ENCODE measurements at places on chromosomes 11 and 22.
A peak's percentile ranks its signal among the peaks of the same experiment; 100 is the strongest.

DNA sequence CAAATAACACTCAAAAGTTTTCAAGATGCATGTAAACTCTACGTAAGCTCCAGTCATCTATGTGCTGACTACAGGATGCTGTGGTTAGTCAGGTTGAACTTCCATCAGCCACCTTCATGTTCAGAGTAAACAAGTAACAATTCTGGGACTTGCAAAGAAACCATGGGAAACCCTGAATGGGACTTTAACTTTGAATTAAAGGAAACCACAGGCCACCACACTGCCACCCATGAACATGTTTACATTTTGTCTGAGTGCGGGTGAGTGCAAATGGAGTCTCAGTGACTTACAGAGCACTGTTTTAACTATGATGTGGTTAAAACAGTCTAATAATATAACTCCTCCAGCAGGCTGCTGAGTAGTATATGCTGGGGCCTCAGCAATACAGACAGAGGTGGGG lies 12.9 kb upstream of the SYTL2 start:
- no peak for DNase-seq

GRCh38 chr11:124954590-124954955 lies 571 bp downstream of the CCDC15 start:
- no peak for DNase-seq

DNA sequence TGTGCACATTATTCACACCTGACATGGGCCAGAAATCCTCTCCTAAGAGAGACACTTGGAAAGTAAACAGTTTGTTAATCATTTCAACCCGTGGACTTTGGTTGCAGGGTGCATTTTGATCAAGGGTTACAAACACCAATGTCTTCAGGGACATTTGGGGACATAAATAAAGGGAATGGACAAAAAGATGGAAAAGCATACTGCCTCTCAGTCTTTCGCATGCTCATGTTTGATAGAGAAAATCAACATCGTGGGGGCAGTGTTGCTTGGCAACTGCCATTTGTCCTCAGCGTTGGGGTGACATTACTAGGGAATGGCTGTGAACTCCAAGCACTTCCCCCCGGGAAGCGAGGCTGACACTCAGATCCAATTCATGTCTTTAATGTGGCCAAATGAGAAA lies 114.7 kb upstream of the OR4B1 start:
- no peak for DNase-seq

GRCh38 chr11:776263-776560 lies 1.1 kb downstream of the GATD1 start:
- no peak for DNase-seq

GRCh38 chr11:113833151-113833550 lies 42.2 kb downstream of the USP28 start:
- DNase-seq = peak; percentile 76

DNA sequence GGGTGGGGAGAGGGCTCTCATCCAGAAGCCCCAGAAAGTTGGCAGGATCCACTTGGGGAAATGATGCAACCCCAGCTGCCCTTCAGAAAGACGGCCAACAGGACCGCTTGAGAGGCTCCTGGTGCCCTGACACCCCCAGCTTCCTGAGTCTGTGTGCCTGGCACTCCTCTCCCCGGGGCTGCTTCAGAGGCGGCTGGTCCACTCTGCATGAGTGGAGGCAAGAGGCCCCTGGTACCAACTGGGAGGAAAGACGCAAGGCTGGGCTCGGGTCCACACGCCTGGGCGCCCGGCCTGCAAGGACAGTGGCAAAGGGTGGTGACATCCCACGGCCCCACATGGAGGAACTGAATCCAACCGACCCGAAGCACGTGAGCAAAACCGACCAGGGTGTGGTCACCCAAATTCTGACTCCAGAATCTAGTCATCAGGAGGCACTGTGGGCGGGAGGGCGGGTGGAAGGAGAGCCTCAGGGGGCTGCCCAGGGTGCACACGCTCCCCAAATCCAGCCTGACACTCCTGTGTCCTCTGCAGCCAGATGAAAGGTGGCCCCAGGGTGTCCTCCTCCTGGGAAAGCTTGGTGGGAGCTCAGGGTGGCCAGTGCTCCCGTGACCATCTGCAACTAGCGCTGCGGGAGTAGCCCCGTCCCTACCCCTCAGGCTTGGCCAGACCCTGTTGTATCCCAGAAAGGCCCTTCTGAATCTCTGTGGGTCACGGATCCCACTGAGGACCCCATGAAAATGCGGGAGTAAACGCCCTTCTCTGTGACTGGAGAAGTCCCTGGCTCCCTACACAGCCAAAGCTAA lies 3.7 kb downstream of the RNH1 start:
- no peak for DNase-seq

DNA sequence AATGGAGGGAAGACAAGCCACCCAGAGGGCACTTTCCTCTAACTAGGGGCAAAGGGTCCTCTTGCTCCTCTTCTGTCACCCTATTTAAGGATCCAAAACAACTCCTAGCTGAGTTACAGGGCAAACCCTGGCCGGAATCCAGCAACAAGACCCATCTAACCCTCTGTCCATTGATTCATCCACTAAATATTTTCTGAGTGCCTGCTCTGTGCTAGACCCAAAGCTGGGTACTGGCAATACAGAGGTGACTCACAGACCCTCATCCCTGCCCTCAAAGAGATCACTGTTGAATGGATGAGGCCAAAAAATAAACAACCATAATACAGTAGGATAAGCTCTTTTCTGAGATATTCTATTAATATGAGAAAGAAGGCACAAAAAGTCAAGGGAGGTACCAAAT lies 4.3 kb upstream of the GALNT18 start:
- DNase-seq = no peak

DNA sequence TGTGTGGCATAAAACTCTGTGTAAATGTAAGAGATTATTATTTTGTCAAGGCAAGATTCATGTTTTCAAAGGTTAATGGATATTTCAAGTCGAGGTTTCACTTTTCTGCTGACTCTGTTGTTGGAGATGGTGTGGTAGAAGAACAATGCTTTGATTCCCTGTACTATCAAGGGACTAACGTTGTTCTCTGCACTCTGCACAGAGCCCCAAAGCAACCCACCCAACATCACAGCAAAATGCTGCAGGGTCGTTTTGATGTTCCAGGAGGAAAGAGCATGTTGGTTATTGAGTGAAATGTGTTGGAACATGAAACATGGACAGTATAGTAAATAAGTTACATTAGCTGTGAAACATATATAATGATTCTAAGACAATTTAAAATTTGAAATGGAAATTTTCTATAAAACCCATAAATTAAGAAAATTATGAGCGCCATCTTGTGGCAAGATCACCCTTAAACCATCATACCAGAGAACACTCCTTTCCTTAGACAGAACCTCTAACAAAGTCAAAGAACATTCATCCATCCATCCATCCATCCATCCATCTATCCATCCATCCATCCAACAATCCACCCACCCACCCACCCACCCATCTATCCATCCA lies 164.4 kb upstream of the ZBED5 start:
- DNase-seq = peak; percentile 42

- no peak for DNase-seq
Measured at GRCh38 chr11:104881117-104881794, 17.0 kb downstream of the CASP12 start.

DNA sequence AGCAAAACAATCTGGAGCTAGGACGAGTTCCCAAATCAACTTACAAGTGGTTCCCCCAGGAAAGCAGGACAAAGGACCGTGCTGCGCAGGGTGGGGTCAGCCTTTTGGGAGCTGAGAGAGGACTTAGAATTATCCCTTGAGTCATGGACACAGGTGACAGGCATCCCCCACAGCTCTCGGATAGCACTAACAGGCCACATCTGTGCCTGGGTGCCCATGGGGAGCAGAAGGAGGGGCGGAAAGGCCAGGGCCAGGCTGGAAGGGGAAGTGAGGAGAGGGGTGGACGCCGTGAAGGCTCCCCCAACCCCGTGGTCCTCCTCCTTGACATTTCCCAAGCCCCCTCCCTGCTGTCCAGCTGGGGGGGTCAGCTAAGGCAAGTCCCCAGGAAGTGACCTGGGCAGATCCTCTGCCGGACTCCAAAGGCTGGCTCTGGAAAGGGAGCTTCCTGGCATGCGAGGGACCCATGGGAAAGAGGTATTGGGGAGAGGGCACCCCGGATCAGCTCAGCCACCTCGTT lies 31.6 kb upstream of the A4GALT start:
- DNase-seq = no peak

GRCh38 chr11:81030186-81030585 lies 1589.4 kb upstream of the TENM4 start:
- peak; percentile 1 for DNase-seq

- DNase-seq = peak; percentile 64
Measured at GRCh38 chr22:20238536-20238900, 29.6 kb downstream of the RTN4R start.

GRCh38 chr22:42848941-42849550 lies 8.0 kb downstream of the ARFGAP3 start:
- no peak for DNase-seq

Measured in SK-MEL-5 (cell line).